ENCODE measurements at places on chromosomes 12 and 14.

- H3K4me1 ChIP-seq: peaks cover 44% of the 10 kb centered on the region
- H3K27ac ChIP-seq: peak within 1 kb of the TSS; percentile 95
- peak; percentile 71 for DNase-seq
- H3K27me3 ChIP-seq: peaks cover 6% of the 10 kb centered on the region
Measured at GRCh38 chr12:122895704-122896636, at the start of gene VPS37B. Gene VPS37B, minus strand, starts transcription at chr12:122896124. Its CDS starts 62 bp downstream, at chr12:122896062.

DNA sequence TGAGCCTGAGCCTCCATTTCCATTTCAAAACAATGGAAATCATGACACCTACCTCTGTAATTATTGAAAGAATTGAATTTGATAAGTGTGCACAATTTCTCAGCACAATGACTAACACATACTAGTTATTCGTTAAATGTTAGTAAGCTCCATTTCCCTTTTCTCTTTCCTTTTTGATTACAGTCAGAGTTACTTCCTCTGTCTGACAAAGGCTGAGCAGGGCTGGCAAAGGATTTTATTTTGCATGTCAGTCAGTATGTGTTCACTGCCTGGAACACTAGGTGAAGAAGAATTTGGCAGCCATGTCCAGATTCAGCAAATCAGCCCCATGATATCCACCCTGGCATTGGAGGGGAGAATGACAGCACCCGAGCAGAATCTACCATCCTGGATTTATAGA is 12.2 kb upstream of the RHOJ start:
- H3K27me3 ChIP-seq: no peaks in the 10 kb centered on the region
- no peak for DNase-seq
- H3K4me1 ChIP-seq: peaks cover 3% of the 10 kb centered on the region
- H3K36me3 ChIP-seq: peaks cover 1% of the 10 kb centered on the region

- no peaks in the 10 kb centered on the region for H3K36me3 ChIP-seq
- H3K27me3 ChIP-seq: peaks cover 14% of the 10 kb centered on the region
- H3K4me3 ChIP-seq: no peak overlapping the region
- no peaks in the 10 kb centered on the region for H3K4me1 ChIP-seq
- no peak overlapping the region for H3K27ac ChIP-seq
- no peak for DNase-seq
Measured at GRCh38 chr14:72060917-72061316, 128.7 kb downstream of the RGS6 start.

GRCh38 chr12:22624548-22624869 is 462 bp upstream of the ETNK1 start:
- DNase-seq: no peak
- H3K27ac ChIP-seq: peak overlapping the region; percentile 99
- no peaks in the 10 kb centered on the region for H3K27me3 ChIP-seq
- H3K36me3 ChIP-seq: no peaks in the 10 kb centered on the region
- peak overlapping the region; percentile 88 for H3K4me3 ChIP-seq

GRCh38 chr14:87955501-87955900 is 37.5 kb downstream of the GALC start:
- peaks cover 8% of the 10 kb centered on the region for H3K4me1 ChIP-seq
- no peak overlapping the region for H3K4me3 ChIP-seq
- no peak for DNase-seq
- H3K36me3 ChIP-seq: peaks cover 27% of the 10 kb centered on the region
- no peak overlapping the region for H3K27ac ChIP-seq
- no peaks in the 10 kb centered on the region for H3K27me3 ChIP-seq

DNA sequence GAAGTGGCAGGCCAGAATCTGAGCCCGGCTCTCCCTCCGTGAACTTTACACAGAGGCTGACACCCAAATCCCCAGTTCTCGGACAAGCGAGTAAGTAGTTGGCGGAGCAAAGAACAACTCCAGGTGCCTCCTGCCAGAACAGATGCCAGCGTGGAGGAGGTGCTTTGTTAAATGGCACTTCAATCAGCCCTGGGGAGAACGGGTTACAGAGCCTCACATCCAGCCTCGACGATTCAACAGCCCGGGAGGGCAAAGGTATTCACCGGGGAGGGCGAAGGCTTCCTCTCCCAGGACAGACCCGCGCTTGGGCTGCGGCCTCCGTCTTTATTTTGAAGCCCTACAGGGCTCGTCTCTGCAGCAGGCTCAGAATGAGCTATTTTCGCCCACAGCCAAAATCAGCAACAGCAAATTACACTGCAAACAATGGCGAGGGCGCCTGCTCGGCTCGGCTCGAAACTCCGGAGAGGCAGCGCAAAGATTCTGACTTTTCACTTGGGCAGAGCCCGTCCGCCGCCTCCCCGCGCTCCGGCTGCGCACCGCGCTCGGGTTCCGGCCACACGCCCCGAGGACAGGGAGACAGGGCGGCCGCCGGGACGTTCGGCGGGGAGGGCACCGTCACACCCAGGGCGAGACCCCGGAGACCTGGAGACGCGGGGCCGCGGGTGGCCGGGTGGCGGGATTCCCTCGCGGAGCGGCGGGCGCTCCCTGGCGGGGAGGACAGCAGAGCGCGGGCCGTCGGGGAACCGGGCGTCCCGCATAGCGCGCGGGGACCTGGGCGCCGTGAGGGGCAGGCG is 811 bp downstream of the TMCC3 start:
- H3K27me3 ChIP-seq: no peaks in the 10 kb centered on the region
- peak overlapping the region; percentile 90 for H3K4me3 ChIP-seq
- H3K4me1 ChIP-seq: peaks cover 27% of the 10 kb centered on the region
- no peaks in the 10 kb centered on the region for H3K36me3 ChIP-seq
- DNase-seq: peak; percentile 59

GRCh38 chr14:92492258-92492657 is 21.3 kb upstream of the RIN3 start:
- H3K4me3 ChIP-seq: no peak overlapping the region
- H3K4me1 ChIP-seq: no peaks in the 10 kb centered on the region
- peaks cover 24% of the 10 kb centered on the region for H3K27me3 ChIP-seq
- H3K36me3 ChIP-seq: no peaks in the 10 kb centered on the region
- no peak overlapping the region for H3K27ac ChIP-seq

DNA sequence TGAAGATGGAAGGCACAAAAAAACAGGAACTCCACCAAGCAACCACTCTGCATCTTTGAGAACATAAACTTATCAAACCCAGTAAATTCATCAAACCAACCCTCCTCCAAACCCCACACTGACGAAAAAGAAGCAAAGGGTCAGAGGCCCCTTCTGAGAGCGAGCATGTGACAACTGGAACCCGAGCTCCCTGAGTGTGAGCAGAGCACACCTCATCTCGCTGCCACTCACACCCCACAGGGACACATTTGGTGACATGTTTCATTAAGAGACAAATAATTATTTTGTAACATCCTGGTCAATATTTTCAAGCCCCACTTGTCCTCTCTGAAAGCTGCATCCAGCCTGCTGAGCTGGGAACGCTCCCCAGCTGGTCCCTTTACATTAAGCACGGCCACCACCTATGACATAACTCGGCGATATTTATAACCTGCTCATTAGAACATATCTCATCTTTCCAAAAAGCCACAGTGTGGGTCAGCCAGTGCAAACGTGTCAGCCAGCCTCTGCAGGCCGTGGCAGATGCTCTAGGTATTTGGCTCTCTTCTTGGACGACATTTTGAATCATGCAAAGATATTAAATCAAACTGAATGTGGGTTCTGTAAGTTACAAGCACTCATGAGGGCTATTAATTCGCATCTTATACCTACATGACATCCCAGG is 120.1 kb downstream of the TTC7B start:
- no peaks in the 10 kb centered on the region for H3K27me3 ChIP-seq
- H3K27ac ChIP-seq: no peak overlapping the region
- no peak for DNase-seq
- H3K4me1 ChIP-seq: no peaks in the 10 kb centered on the region
- no peak overlapping the region for H3K4me3 ChIP-seq

DNA sequence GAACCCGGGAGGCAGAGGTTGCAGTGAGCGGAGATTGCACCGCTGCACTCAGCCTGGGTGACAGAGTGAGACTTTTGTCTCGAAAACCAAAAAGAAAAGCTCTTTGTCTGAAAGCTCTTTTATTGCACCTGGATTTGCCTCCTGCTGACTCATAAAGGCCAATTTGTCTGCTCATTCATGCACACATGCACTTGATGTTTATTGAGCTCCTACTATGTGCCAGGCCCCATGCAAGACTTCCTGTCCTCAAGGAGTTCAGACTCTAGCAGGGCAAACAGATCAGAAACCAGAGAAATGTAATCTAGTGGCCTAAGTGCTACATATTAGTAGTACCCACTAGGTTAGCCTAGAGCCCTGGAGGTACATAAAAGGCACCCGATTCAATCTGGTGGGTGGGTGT is 16.3 kb upstream of the MLEC start:
- DNase-seq: no peak
- H3K4me3 ChIP-seq: no peak overlapping the region
- no peaks in the 10 kb centered on the region for H3K36me3 ChIP-seq
- H3K27ac ChIP-seq: no peak overlapping the region
- H3K4me1 ChIP-seq: no peaks in the 10 kb centered on the region
- peaks cover 12% of the 10 kb centered on the region for H3K27me3 ChIP-seq

- peaks cover 33% of the 10 kb centered on the region for H3K4me1 ChIP-seq
- no peak for DNase-seq
- peak overlapping the region; percentile 96 for H3K27ac ChIP-seq
- peak overlapping the region; percentile 77 for H3K4me3 ChIP-seq
- H3K27me3 ChIP-seq: no peaks in the 10 kb centered on the region
Measured at GRCh38 chr12:121797937-121798786, 4.7 kb upstream of the RHOF start.

DNA sequence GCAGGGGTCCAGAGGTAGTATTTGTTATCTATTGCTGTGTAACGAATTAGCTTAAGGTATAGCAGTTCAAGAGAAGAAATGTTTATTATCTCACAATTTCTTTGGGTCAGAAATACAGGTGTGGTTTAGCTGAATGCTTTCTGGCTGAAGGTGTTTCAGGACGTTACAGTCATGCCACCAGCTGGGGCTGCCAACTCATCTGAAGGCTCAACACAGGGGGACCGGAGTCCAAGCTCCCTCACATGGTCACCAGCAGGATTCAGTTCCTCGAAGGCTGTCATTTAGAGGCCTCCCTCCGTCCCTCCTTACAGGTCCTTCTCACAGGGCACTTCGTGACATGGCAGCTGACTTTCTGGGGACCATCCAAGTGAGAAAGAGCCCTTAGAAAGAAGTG is 37.5 kb upstream of the SINHCAF start:
- H3K27me3 ChIP-seq: no peaks in the 10 kb centered on the region
- peaks cover 25% of the 10 kb centered on the region for H3K4me1 ChIP-seq
- H3K36me3 ChIP-seq: no peaks in the 10 kb centered on the region
- H3K27ac ChIP-seq: peak overlapping the region; percentile 95

- H3K36me3 ChIP-seq: no peaks in the 10 kb centered on the region
- peaks cover 3% of the 10 kb centered on the region for H3K4me1 ChIP-seq
Measured at GRCh38 chr12:71541583-71541982, 102.0 kb downstream of the LGR5 start.

- no peaks in the 10 kb centered on the region for H3K4me1 ChIP-seq
- H3K27ac ChIP-seq: no peak overlapping the region
- no peak for DNase-seq
- no peak overlapping the region for H3K4me3 ChIP-seq
- H3K27me3 ChIP-seq: peaks cover 9% of the 10 kb centered on the region
- H3K36me3 ChIP-seq: peaks cover 11% of the 10 kb centered on the region
Measured at GRCh38 chr14:77505031-77505430, 6.4 kb upstream of the ISM2 start.

DNA sequence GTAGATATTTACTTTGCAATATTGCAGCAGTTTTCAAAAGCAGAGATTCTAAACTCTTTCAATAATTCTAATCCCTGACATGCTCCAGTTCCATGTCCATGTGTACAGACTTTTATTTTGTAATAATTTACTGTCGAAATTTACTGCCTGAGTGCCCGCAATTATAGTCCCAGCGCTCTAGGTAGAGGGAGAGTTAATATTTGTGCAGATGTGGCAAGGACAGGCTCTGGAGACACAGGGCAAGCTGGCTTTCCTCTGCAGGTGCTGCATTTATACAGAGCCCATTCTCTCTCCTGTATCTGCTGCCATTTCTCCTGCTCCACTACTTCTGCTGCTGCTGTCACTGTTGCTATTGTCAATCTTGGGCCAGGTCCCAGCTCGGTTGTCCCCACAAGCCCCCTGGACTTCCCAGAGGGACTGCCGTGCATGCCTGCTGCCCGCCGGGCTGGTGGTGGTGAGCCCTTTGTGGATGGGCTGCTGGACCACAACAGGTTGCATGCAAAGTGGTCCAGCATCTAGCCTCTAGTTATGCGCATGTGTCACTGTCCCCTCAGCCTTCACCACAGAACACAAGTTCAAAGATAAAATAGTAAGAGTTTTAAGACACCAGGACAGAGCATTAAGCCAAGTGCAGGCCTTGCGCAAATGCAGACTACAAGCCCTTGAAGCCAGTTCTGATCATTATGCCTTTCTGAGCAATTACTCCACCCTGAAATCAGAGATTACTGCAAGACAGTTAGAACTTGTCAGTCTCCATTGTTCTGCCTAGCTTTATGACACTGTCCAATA is 40.8 kb upstream of the CSRP2 start:
- H3K4me3 ChIP-seq: no peak overlapping the region
- DNase-seq: no peak
- no peaks in the 10 kb centered on the region for H3K27me3 ChIP-seq
- H3K27ac ChIP-seq: no peak overlapping the region
- no peaks in the 10 kb centered on the region for H3K36me3 ChIP-seq

- H3K27me3 ChIP-seq: peaks cover 35% of the 10 kb centered on the region
- DNase-seq: no peak
- H3K4me3 ChIP-seq: no peak overlapping the region
- no peaks in the 10 kb centered on the region for H3K36me3 ChIP-seq
- no peak overlapping the region for H3K27ac ChIP-seq
Measured at GRCh38 chr12:55697686-55698085, 10.0 kb downstream of the ITGA7 start.

- no peak overlapping the region for H3K27ac ChIP-seq
- peaks cover 12% of the 10 kb centered on the region for H3K27me3 ChIP-seq
- no peak overlapping the region for H3K4me3 ChIP-seq
- peaks cover 8% of the 10 kb centered on the region for H3K4me1 ChIP-seq
Measured at GRCh38 chr14:90753456-90754005, 62.7 kb downstream of the TTC7B start.

GRCh38 chr12:128178966-128179365 is 88.0 kb upstream of the TMEM132C start:
- DNase-seq: no peak
- no peak overlapping the region for H3K27ac ChIP-seq
- no peak overlapping the region for H3K4me3 ChIP-seq
- H3K27me3 ChIP-seq: peaks cover 9% of the 10 kb centered on the region

DNA sequence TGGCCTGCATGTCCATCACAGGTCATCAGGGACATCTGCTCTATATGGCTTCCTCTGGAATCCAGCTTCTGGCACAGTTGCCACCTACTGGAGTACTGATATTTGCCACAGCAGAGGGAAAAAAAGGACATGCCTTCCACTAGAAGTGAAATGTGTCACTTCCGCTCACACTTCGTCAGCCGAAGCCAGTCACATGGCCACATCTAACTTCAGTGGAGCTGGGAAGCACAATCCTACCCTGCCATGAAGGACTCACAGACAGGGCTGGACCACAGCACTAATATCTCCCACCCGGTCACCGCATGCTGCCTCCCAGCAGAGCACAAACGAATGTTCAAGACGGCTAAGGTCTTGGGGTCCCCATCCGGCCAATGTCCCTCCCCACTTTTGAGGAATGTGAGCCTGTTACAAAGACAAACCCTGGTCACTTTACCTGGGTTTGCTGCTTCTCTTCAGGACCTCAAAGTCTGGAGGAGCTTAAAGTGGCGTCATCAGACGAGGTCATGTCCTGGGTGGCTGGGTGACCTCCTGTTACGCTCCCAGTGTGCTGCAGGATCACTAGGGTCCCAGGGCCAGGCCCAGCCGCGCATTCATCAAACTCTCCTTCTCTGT is 98.6 kb downstream of the GCH1 start:
- no peak overlapping the region for H3K27ac ChIP-seq
- no peaks in the 10 kb centered on the region for H3K4me1 ChIP-seq

Measured in progenitor cell of endocrine pancreas (in vitro differentiated cells).